ENCODE measurements at places on chromosomes 4 and X.

DNA sequence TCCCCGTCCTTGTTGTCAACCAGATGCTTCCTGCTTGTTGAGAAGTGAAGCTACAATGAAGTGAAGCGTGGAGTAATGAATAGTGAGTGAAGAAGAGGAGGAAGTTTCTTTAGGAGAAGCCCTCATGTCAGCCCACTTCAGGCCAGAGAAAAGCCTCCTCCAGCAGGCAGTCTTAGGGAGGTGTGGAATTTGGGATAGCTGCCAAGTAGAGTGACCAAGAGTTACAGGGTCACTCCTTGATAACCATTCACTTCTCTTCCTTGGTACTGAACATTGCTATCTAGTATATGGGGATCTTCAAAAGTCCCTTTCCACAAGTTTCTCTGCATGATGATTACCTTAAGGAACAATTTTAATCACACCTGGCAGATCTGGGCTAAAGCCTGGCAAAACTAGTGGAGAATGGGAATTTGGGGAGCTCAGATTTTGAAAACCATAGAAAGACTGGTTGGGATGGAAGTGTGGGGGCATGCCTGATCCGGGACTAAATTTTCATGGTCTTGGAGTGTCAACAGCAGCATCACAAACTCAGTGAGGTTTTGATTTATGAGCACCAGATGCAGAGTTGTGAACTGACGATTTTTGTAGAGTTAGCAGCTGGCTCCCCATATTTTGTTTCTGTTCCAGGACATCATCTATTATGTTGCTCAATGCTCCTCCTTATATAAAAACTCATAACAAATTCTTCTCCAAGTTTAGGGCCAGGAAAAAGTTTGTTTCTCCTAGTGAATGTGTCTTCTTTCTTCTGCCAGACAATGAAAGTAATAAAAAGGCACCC, 53.1 kb downstream of the IGSF1 start:
- DNase-seq, result no peak

- no peak for DNase-seq
These were observed 494.8 kb upstream of the ZFP42 start for GRCh38 chr4:187500796-187501195.

- no peak for DNase-seq
These were observed 25.4 kb downstream of the NFKB1 start for GRCh38 chr4:102526532-102526931.

DNA sequence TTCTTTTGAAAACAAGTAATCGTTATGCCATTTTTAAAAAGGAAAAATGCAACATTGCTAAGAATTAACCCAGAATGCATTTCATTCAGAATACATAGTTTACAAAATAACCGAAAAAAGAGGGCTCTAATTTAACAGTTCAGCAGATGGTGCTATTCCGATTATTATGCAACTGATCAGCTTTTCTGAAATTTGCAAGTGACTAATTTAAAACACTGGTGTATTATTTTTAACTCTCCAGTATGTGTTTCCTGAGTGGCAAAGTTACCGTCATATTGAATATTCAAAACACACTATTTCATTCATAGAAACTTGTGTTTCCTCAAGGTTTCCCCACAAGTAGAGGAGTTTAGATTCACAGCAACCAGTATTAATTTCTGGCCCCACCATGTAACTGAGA, 21.1 kb downstream of the ZBTB49 start:
- DNase-seq, result no peak

All from GDM1 (cell line).